Activated CD8-positive, alpha-beta T cell treated with anti-CD3 and anti-CD28 coated beads, Interleukin-2, amount 10 ng/mL, durations not matched to agents 7 days and 5 days (primary cell): ENCODE measurements at places on chromosomes 7 and 10. TPM values are rescaled to one million over a fixed set of nuclear protein-coding genes. Genes with fewer than 3 reads are reported as not detected.
A peak's percentile ranks its signal among the peaks of the same experiment; 100 is the strongest.

- H3K36me3 ChIP-seq, result peaks cover 5% of the 10 kb centered on the region
- DNase-seq, result no peak
- no peak overlapping the region for H3K27ac ChIP-seq
- no peaks in the 10 kb centered on the region for H3K27me3 ChIP-seq
- no peaks in the 10 kb centered on the region for H3K4me1 ChIP-seq
These were observed 237.0 kb downstream of the EBF3 start for GRCh38 chr10:129727071-129727470.

DNA sequence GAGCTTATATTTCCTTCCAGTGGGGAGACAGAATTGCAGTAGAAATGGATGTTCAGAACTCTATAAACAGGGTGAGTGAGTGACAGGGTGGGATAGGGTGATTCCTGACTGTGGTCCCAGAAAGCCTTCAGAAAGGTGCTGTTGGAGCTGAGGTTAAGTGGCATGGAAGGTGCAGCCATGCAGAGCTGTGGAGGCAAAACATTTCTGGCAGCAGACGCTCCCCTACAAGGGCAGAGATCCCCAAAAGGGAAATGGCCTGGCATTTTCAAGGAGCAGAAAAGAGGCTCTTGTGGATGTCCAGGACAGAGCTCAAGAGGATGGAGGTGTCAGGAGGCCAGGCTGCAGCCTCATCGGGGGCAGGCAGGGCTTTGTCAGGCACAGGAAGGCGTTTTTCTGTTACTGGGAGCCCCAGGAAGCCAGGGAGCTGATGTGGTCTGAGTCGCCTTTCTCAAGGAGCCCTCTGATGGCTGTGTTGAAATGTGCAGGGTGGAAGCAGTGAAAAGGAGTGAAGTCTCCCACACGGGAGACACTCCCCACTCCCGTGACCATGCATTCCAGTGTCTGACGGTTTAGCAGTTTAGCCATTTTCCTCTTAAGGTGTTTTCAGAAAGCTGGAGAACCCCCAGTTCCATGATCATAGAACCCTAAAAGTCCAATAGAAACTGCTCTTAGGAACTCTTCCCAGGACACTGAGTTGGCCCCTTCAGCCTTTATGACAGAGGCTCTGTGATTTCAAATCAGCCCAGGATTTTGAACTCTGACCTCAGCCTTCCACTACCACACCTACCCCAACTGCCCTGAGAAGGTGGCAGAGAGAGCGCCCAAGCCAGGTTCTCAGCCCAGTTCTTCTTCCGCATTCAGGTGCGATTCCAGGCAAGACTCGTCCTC is 96.2 kb downstream of the C10orf105 start:
- H3K4me1 ChIP-seq, result peaks cover 3% of the 10 kb centered on the region
- H3K27me3 ChIP-seq, result peaks cover 1% of the 10 kb centered on the region
- H3K36me3 ChIP-seq, result no peaks in the 10 kb centered on the region
- H3K27ac ChIP-seq, result no peak overlapping the region
- peak; percentile 32 for DNase-seq
- no peak overlapping the region for H3K4me3 ChIP-seq

DNA sequence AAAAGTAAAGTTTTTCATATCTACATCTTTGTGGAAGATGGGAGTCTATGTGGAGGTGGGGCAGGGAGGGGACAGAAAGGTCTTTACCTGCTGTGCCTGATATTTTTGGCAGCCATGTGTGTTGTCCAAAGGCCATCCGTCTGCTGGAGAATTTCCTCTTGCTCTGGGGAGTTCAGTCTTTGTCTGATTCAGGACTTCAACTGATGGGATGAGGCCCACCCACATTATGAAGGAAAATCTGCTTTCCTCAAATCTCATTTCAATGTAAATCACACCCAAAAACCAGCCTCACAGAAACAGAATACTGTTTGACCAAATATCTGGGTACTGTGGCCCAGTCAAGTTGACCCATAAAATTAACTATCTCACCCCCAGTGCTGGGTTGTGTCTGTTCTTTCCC is 12.5 kb upstream of the ITIH5 start:
- DNase-seq, result no peak
- no peaks in the 10 kb centered on the region for H3K36me3 ChIP-seq
- H3K27ac ChIP-seq, result no peak overlapping the region
- no peaks in the 10 kb centered on the region for H3K4me1 ChIP-seq
- peaks cover 24% of the 10 kb centered on the region for H3K27me3 ChIP-seq
- H3K4me3 ChIP-seq, result no peak overlapping the region

DNA sequence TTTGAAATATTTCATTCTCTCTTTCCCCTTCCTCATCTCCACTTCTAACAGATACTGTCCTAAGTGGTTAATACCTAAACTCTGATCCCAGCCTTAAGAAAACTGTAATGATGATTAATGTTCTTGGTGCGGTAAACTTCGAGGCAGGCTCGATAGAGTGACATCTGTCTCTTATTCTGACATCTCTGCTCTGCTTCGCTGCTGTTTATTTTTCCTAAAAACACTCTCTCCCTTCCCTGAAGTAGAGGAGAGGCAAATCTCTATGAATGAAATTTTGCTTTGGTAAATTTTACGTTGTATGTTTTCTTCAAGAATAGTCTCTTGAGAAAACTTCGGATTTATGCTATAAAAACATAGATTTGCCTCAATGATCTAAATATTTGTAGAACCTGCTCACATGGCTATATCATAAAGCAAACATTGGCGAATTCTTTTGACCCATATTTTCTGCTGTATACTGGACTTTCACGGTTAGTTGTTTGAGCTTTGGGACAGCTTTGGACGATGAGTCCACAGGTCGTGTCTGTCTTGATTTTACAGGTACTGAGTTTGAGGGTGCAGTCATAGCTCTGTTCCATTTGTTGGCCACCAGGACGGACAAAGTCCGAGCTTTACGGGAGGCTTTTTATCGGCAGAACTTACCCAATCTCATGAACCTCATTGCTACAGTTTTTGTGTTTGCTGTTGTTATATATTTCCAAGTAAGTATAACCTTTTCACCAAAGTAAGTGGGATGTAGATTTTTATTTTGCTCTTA is 27.1 kb downstream of the SEC61A2 start:
- H3K36me3 ChIP-seq, result peaks cover 19% of the 10 kb centered on the region
- no peaks in the 10 kb centered on the region for H3K27me3 ChIP-seq
- H3K4me1 ChIP-seq, result no peaks in the 10 kb centered on the region
- H3K4me3 ChIP-seq, result no peak overlapping the region

- no peak overlapping the region for H3K27ac ChIP-seq
- peaks cover 10% of the 10 kb centered on the region for H3K27me3 ChIP-seq
- H3K4me1 ChIP-seq, result no peaks in the 10 kb centered on the region
- no peak for DNase-seq
- no peak overlapping the region for H3K4me3 ChIP-seq
These were observed 8.7 kb downstream of the CHST15 start for GRCh38 chr10:124084708-124085107.

GRCh38 chr7:26449175-26450165 is 157.8 kb downstream of the SNX10 start:
- no peaks in the 10 kb centered on the region for H3K36me3 ChIP-seq
- no peak overlapping the region for H3K27ac ChIP-seq
- no peak for DNase-seq
- H3K4me1 ChIP-seq, result no peaks in the 10 kb centered on the region
- H3K27me3 ChIP-seq, result peaks cover 13% of the 10 kb centered on the region

GRCh38 chr7:155256761-155257481 is 40.8 kb upstream of the INSIG1 start:
- no peaks in the 10 kb centered on the region for H3K4me1 ChIP-seq
- H3K4me3 ChIP-seq, result no peak overlapping the region
- H3K27ac ChIP-seq, result no peak overlapping the region
- peaks cover 3% of the 10 kb centered on the region for H3K27me3 ChIP-seq

DNA sequence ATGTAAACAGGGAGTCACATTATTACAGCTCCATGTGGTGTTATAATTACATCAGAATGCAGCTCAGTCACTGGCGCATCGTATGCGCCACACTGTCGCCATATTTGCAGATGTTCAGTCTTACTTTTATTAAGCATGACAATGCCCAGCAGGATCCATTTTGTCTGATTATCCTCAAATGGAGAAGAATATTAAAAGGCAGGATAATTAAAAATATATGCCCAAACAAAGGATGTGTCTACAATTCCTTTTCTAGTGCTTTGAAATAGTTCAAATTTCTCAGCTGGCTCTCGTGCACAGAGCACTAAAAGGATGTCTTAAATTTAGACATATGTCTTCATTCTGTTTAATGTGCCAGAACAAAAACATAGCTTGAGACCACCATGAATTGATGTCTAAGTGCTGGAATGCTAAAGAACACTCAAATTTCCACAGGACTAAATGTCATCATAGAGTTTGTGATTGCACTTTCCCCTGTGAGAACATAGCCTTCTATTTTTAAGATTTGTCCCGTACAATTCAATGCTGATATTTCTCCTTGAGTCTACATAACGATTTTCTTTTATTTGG is 168.0 kb downstream of the DKK1 start:
- no peaks in the 10 kb centered on the region for H3K36me3 ChIP-seq
- H3K4me1 ChIP-seq, result no peaks in the 10 kb centered on the region
- H3K27ac ChIP-seq, result no peak overlapping the region
- no peak overlapping the region for H3K4me3 ChIP-seq
- DNase-seq, result no peak

DNA sequence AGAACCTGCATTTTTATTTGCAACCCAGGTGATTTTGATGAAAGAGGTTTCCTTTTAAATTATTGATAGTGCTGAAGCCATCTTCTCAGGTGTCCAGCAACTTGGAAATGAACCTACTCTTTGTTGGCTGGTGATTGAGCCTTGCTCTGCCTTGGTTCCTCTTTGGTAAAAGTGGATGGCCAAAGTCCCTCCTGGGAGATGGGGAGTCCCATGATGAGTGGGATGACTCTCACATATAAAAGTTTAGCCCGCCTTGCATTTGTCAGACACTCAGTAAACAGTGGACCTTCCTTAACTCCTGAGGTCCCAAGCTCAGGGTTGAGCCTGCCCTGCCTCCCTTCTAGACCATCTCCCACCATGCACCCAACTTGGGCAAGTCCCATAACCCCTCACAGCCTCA is 28.9 kb upstream of the KAT6B start:
- H3K27ac ChIP-seq, result no peak overlapping the region
- no peaks in the 10 kb centered on the region for H3K27me3 ChIP-seq
- H3K36me3 ChIP-seq, result no peaks in the 10 kb centered on the region
- H3K4me3 ChIP-seq, result no peak overlapping the region
- H3K4me1 ChIP-seq, result peaks cover 10% of the 10 kb centered on the region

DNA sequence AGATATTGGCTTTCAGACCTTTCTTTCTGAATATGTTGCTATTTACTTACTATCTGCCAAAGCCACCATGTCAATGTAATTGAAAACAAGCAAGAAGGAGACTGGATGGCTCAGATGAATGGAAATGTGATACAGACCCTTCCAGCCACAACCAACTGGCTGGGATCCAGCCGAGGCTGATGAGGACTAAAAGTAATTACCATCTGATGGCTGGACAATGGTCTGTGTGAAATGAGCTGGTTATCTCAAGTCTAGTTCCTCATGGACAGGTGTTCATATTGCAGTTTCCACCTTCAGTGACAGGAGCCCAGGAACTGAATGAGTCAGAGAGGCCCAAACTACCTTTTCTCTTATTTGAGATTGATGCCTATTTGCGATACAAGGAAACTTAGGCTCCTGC is 267.5 kb downstream of the GATA3 start:
- no peak overlapping the region for H3K27ac ChIP-seq
- peaks cover 17% of the 10 kb centered on the region for H3K4me1 ChIP-seq
- DNase-seq, result no peak
- H3K36me3 ChIP-seq, result no peaks in the 10 kb centered on the region
- H3K4me3 ChIP-seq, result no peak overlapping the region
- H3K27me3 ChIP-seq, result peaks cover 5% of the 10 kb centered on the region

DNA sequence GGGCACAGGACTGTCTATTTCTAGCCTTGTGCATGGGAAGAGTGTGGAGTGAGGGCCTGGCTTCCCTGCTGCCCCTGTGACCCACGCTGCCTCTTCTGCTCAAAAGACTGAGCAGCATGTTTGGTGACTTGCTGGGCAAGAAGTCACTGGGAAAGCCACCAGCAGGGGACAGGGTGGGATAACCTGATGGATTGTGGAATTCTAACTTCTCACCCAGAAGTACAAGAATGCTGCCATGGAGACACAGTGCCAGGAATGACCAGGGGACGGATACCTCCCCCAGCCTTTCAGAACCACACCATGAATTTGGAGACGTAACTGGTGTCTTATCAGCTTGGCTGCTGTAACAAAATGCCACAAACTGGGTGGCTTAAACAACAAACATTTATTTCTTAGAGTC is 28.4 kb downstream of the GALNTL5 start:
- peaks cover 6% of the 10 kb centered on the region for H3K27me3 ChIP-seq
- H3K36me3 ChIP-seq, result no peaks in the 10 kb centered on the region
- no peak for DNase-seq

DNA sequence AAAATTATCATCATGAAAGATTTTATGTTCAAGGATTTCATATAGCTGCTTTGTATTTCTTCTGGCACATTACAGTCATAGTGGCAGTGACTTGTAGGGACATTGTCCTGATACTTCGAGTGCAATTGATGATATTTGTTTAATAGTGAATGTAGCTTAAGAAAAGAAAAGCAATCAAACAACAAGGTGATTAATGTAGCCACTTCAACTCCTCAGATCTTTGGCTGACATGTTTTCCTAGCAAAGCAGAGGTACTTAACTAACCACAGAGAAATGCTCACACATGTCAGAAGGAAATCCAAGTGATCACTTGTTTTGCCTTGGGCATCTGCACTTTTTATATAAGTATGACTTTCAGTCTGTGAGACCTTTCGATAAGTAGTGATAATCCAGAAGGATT is 470.3 kb downstream of the AUTS2 start:
- DNase-seq, result no peak
- no peaks in the 10 kb centered on the region for H3K27me3 ChIP-seq
- H3K27ac ChIP-seq, result no peak overlapping the region
- no peaks in the 10 kb centered on the region for H3K36me3 ChIP-seq
- H3K4me3 ChIP-seq, result no peak overlapping the region
- H3K4me1 ChIP-seq, result no peaks in the 10 kb centered on the region

GRCh38 chr7:93062599-93062998 is 55.2 kb downstream of the SAMD9 start:
- H3K4me1 ChIP-seq, result no peaks in the 10 kb centered on the region
- no peak for DNase-seq
- peaks cover 36% of the 10 kb centered on the region for H3K27me3 ChIP-seq
- H3K4me3 ChIP-seq, result no peak overlapping the region

DNA sequence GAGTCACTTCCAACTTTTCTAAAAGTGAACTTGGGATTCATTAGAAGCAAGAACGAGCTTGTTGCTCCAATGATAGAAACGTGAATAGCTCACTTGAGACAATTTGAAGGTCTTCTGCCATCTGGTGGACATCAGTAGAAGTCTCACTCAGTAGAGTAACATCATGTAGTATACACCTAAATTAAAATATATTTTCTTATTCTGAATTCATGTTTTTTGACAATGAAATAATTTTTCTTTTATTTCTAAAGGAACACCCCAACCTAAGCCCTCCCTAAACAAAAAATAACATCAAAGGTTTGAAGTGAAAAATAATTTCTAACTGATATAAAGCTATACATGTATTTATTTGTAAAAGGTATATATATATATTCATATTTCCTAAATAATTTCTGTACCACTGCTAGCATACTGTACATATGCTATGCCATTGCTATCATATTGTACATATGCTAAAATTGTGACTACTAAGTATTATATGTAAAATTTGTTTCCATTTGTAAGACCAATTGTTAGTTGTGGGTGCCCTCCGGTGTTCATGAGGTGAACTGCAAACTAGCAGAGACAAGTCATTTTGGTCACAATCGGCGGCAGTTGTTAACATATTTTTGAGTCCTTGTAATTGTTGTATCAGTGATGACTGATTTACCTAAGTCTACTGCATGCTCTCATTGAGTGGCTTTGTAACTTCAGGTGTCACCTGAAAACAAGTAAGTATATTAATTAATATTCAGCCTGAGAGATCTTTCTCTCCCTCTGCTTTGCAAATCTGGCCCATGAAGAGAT is 121.9 kb downstream of the PTPRZ1 start:
- H3K27ac ChIP-seq, result no peak overlapping the region
- H3K36me3 ChIP-seq, result no peaks in the 10 kb centered on the region
- no peaks in the 10 kb centered on the region for H3K27me3 ChIP-seq

RBP3 gene
- not detected for total RNA-seq

CUBN gene
- 1.2 TPM for total RNA-seq

NEURL1 gene
- 1.1 TPM for total RNA-seq

ASZ1 gene
- not detected for total RNA-seq

ITPRID1 gene
- total RNA-seq, result not detected

MUC3A gene
- total RNA-seq, result not detected
